T1000 (cell line): ENCODE measurements at places on chromosomes 13 and 19.

GRCh38 chr13:99657848-99658260 is 156.6 kb downstream of the TM9SF2 start:
- no peak for DNase-seq

DNA sequence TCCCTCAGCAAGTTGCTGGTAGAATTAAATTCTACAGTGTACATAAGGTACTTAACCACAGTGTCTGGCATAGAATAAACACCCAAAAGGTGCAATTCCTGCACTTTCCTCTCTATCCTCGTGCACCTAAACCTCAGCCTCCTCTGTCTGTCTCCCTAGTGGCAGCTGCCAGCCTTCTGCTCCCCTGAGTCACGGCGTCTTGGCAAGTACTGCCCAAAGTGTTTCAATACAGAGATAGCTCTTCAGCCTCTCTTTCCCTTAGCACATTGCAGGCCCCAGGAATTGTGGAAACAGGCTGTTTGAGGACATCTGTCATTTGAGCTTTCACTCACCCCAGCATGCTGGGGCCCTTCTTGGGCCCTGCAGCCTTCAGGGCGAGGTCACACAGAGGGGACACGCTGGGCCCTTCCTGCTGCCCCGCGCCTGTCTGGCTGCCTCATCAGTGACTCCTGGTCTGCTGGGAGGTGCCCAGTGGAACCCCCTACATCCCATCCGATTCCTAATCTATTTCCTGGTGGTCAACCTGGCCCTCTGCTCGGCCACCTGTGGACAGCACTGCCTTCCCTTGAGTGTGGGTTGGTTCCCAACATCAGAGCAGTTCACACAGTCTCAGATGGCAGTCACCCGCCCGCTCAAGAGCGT is 19.3 kb downstream of the COL4A2 start:
- DNase-seq = no peak

GRCh38 chr13:94435604-94436226 is 43.8 kb downstream of the DCT start:
- no peak for DNase-seq

GRCh38 chr19:55703790-55704215 is 28.8 kb downstream of the EPN1 start:
- DNase-seq = no peak

- DNase-seq = no peak
Observed at GRCh38 chr13:48078251-48078656, 16.6 kb downstream of the MED4 start.

GRCh38 chr19:55535965-55536350 is 975 bp downstream of the SBK2 start:
- DNase-seq = no peak

DNA sequence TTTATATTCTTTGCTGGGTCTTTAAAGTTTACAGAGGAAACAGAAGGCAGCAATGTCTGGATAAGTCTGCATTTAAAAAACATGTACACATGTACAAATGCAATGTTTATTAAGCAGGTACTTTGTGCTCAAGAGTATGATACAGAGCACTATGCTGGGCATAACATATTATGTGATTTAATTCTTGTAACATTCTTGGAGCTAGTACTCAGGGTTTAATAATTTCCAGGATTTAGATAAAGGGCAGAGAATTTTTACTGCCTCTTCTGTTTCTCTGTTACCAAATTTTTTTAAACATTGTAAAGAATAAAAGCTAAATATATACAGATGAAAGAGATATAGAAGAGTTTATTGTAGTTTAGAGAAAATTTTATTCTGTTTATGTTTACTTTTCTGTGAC is 152.7 kb downstream of the ZNF737 start:
- DNase-seq = no peak

GRCh38 chr13:61156753-61157152 is 258.9 kb downstream of the PCDH20 start:
- no peak for DNase-seq

GRCh38 chr13:49466292-49466838 is 22.3 kb downstream of the SETDB2 start:
- DNase-seq = no peak

DNA sequence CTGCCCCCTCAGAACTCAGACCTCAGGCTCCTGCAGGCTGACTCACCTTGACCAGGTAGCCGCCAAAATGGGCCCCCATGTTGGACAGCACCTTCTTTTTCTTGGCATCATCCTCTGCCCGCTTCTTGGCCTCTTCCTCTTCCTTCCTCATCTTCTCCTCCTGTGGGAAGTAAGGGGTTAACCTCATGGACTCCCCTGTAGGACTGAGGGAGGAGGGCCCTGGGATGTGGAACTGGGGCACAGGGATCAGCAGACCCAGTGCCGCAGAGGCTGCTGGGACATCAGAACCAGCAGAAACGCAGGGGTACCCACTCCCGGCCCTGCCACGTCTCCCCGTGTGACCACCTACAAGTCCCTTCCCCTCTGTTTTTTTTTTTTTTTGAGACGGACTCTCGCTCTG is 11.1 kb downstream of the TNNT1 start:
- no peak for DNase-seq
